ENCODE measurements at places on chromosomes 16 and 17. TPM values are rescaled to one million over a fixed set of nuclear protein-coding genes. Genes with fewer than 3 reads are reported as not detected.

- no peak for DNase-seq
Measured at GRCh38 chr17:8868529-8868951, 1.1 kb upstream of the PIK3R6 start.

- no peak for DNase-seq
Measured at GRCh38 chr17:20775331-20775730, 195.8 kb downstream of the CDRT15L2 start.

- DNase-seq: no peak
Measured at GRCh38 chr16:60907645-60908044, 1128.6 kb downstream of the CDH8 start.

GRCh38 chr17:72927146-72927545 lies 165.3 kb downstream of the SLC39A11 start:
- peak; percentile 47 for DNase-seq

DNA sequence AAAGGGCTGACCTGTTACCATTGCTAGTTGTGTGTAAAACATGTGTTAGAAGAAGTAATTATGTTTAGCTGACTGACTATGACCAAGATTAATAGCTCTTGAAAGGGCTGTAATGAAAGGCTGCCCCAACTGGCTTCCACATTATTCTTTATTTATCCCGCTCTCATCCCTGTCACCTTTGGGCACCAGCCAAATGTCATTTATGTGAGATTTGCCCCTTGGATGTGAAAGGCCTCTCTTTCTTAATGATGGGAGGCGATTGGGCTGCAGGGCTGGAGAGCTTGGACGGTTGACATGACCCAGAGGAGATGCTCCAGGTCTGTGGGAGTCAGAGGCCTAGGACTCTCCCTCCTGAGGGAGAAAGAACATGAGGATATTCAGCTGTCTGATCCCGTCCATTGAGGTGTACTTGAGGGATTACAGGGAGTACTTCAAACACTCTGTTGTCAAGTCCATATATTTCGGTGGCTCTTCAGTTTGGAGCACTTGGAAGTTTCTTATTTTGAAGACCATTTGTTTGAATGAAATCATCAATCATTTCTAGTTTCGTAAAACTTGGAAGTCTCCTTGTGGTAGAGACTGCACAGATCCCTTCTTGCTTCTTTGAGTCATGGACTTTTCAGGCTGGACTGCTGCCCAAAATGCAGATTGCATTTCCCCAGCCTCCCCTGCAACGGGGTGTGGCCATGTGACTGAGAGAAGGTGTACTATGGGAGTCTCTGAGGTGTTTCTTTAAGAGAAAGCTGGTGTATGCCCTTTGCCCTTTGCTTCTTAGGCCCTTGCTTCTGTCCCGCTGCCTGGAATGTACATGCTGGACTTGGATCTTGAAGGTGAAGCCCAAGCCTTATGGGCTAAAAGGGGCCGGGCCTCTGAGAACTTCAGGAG lies 51.3 kb downstream of the FTO start:
- DNase-seq: peak; percentile 78

CCR7 gene
- 0.17 TPM for polyA plus RNA-seq

CCL7 gene
- not detected for polyA plus RNA-seq

- DNase-seq: no peak
Measured at GRCh38 chr16:8505327-8505991, 84.9 kb downstream of the TMEM114 start.

DNA sequence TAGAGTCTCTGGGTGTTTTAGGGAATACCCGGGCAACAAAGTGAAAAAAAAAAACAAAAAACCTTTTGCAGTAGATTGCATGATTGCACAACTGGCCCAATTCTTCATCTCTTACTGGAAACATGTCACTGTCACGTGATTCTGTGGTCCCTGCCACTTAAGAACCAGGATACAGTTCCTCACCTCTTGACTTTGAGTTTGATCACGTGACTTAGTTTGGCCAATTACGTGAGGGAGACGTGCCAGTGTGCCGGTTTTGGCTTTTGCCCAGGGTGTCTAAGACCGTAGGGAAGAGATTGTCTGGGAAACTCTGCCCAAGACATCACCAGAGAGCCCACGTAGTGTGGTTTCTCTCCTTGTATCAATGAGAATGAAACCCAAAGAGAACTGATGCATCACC lies 88.7 kb downstream of the GRIN2A start:
- no peak for DNase-seq

- no peak for DNase-seq
Measured at GRCh38 chr17:80901319-80901718, 90.3 kb upstream of the CHMP6 start.

RILP gene
- 26.6 TPM for polyA plus RNA-seq

GRCh38 chr17:50346313-50347116 lies 589 bp downstream of the XYLT2 start:
- peak; percentile 69 for DNase-seq

SLC5A11 gene
- polyA plus RNA-seq: 2.1 TPM

Measured in kidney (tissue), 22 donors.